ENCODE measurements at places on chromosomes 4 and X. TPM values are rescaled to one million over a fixed set of nuclear protein-coding genes. Genes with fewer than 3 reads are reported as not detected.

DNA sequence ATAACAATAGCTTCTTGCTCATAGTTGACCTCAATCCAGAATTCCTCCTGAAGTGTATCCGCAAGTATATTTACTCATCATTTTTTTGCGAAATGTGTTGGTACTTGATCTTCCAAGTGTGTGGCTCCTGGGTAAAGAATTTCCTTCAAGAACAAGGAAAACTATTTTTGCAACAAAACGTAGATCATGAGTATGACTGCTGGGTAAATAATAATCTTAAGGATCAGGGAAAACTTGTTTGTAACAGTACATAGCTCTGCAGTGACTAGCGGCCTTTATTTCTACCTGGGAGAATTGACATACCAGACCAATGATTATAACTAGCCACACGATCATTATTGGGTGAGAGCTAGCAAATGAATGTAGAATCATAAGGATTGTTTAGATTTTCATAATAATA lies 1311.7 kb downstream of the ARAP2 start:
- DNase-seq, result no peak

DNA sequence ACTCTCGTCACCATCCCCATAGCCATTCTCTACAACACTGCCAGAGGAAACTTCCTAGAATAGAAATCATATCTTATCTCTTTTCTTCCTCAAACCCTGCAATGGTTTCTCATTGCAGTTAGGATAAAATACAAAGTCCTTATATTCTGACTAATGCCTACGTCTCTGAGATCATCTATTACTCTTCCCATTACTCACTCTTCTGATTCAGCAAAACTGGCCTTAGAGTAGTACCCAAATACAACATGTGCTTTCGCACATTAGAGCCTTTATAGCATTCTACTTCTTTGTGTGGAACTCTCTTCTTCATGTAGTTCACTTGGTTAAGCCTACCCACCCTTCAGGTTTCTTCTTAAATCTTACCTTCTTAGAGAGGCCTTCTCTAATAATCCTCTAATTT lies 28.0 kb downstream of the LHFPL1 start:
- DNase-seq, result no peak

GRCh38 chr4:39348371-39349315 lies 17.5 kb downstream of the RFC1 start:
- DNase-seq, result peak; percentile 42

GRCh38 chr4:86959588-86960500 lies 25.0 kb downstream of the AFF1 start:
- DNase-seq, result no peak

DNA sequence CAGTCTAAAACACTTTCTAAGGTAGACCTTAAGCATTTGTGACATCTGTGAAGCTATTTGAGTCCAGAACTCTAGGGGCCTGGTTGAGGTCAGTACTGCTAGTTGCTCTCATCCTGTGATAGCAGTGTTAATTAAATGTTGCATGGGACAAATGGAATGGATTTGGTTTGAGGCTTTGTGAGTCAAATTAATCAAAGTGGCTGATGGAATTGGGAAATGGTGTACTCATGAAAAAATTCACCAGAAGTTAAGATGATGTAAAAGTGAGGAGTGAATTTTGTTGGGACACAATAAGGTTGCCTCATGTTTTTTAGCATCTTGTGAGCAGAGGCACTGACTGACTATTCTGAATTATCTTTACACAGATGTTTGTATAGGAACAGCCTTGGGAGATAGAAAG lies 99.2 kb upstream of the ARSJ start:
- DNase-seq, result peak; percentile 31

GRCh38 chr4:145882604-145883003 lies 56.0 kb downstream of the ZNF827 start:
- DNase-seq, result no peak

DNA sequence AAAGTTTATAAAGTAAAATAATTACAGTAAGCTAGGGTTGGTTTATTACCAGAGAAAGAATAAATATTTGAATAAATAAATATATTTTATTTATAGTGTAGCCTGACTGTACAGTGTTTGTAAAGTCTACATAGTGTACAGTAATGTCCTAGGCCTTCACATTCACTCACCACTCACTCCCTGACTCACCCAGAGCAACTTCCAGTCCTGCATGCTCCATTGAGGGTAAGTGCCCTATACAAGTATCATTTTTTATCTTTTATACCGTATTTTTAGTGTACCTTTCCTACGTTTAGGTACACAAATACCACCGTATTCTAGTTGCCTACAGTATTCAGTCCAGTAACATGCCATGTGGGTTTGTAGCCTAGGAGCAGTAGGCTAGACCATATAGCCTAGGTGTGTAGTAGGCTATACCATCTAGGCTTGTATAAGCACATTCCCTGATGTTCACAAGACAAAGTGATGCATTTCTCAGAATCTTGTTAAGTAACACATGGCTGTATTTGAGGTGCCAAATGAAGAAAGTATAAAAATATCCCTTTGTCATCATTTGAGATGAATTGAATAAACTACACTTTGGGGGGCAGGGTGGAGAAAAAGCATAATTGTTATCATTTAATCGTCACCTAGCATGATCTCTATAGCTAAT lies 14.7 kb upstream of the KLHL8 start:
- DNase-seq, result no peak

MAP7D3 gene
- total RNA-seq, result 14.5 TPM

GRID2 gene
- total RNA-seq, result not detected

GAB1 gene
- 16.1 TPM for total RNA-seq

TACR3 gene
- not detected for total RNA-seq
